GM06990 (cell line): ENCODE measurements at places on chromosomes 7 and 10.

DNA sequence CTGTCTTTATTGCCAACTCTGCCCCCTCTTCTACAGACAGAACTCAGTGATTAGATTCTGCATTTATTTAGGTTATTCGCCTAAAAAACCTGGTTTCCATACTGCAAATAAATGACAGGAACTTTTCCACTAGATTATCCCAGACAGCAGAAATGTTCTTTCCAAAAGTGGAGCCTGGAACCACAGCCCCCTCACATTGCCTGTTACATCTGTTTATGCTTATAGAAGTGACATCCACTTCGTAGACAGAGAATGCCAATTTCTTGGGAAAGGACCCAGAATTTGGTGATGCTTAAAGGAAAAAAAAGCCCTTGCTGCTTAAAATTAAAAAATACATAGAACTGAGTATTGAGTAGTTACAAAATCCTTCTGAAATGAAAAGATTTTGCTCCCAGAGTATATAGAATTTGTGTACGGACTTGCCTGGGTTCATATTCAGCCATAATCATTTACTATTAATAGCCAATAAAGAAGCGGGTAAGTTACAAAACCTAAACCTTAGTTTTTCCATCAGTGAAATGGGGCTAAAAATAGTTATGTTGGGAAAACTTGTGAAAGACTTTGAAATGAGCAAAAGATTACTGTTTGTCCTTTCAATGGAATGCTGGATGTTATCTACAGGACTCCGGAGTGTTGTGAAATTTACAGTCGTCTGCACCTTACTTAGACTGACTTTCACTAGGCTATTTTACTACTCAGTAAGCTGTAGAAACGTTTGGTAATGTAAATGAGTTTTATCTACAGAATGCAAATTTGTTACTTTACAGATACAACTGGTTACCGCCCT lies 1.1 kb upstream of the PPP1R9A start:
- no peak for DNase-seq

GRCh38 chr10:14562218-14563075 lies 212.2 kb downstream of the FAM107B start:
- DNase-seq = no peak

DNA sequence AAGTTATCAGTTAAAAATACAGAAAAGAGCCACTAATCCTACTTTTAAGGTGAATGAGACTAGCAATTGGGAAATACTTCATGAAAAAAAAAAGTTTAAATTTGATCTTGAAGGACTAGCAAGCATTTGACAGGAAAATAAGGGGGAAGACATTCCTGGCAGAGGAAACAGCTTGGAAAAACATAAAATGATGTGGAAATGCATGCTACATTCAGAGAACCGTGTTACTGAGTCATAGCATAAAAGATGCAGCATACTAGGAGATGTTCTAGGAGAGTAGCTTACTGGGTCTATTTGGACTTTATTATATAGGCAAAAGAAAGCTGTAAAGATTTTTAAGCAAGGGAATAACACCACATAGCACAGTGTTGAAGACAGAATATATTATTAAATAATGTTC lies 108.6 kb upstream of the COL1A2 start:
- DNase-seq = no peak

GRCh38 chr7:147472556-147472955 lies 1118.0 kb upstream of the C7orf33 start:
- DNase-seq = no peak

- DNase-seq = no peak
These were observed 23.0 kb upstream of the UMAD1 start for GRCh38 chr7:7617550-7617949.

DNA sequence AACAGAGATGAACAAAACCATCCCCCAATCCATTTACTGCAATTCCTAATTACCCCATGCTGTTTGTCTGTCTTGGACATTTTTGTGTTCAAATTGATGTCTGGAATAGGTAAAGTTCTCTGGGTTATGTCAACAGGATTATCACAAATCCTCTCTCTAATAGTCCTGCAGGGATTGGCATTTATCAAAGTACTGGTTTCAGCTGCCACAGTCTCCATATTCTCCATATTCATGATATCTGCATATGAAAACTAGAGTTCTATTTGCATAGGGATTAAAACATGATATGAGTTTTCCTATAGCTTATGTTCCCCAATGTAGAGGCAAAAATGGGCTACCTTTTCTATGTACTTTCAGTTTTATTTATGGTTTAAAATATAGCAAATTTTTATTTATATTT lies 355.8 kb downstream of the ADRA2A start:
- no peak for DNase-seq

DNA sequence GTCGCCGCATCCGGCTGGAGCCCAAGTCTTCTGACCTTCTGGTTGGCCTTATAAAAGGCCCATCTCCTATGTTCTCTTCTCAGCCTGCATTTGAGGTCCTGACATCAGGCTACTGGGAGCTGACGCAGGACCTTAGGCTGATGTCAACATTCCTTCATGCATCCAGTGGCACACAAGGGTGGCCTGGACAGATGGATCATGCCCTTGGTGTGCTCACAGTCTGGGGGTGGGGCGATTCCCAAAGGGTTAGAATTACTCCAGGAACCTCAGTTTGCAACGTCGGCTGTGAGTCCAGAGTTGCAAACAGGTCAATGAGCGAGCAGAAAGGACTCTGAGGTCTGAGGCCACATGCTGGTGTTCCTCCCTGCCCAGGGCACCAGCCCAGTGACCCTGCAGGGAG lies 8.2 kb upstream of the CLIP2 start:
- DNase-seq = no peak

DNA sequence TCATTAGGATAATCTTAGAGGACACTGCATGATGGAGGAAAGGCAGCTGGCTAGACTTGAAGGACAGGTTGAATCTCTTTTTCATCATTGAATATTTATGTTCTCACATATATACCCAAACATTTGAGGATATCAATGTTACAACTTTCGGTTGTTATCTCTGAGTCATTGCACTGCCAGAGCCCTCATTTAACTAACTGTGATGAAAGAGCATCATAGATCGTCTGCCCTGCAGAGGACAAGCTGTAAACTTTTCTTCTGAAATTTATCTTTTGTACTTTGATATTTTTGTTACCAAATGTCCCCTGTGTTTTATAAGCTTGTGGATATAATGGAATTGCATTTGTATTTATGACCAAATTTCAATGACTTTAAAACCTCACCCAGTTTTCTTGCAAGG lies 298.7 kb downstream of the PHF14 start:
- no peak for DNase-seq

- no peak for DNase-seq
These were observed 484.2 kb upstream of the CELF2 start for GRCh38 chr10:10533437-10533836.

- DNase-seq = no peak
These were observed 154.4 kb downstream of the JAZF1 start for GRCh38 chr7:28026237-28026636.

DNA sequence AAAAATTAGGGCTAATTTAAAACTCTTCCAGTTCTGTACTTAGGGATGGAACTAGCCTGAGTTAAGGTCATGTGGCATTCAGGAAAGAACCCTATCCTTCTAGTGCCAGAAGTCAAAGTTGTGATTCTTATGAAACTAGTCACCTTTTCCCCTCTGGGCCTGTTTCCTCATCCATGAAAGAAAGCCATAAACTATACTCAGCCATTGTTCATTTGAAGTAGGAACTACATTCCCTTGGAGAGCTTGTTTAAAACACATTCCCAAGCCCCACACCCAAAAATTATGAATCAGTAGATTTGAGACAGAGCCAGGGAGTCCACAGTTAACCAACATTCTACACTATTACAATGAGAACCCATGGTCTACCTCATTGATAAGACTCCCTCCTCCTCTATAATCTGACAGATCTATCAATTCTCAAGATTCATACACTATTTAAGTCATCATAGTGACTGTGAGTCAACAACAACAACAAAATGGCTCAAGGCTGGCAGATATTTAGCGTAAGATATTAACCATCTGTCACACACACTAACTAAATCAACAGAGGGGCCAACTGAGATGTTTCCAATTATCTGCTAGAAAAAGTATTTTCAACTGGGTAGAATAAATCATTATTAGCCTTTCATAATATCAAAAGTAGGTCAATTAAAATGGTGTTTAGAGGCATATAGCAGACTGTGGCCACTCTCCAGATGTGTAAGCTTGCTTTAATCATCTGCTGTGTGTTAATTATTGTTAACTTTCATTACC lies 102.3 kb downstream of the SLC25A13 start:
- no peak for DNase-seq

DNA sequence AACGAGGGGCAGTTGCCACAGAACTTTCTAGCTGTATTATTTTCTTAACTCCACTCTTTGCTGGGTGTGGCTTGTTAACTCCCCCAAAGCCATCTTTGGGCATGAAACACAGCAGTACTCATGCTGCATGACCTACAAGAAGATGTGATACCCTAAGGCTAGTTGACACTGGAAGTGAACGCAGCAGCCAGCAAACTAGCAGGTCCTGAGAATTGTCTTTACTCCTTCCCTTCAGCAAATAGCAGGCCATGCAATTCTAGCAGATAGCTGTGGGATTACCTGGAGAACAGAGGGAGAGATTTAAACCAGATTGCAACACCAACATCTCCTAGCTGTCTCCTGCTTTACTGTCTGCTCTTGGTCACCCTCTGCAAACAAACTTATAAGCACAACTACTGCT lies 688.0 kb upstream of the ZWINT start:
- no peak for DNase-seq

DNA sequence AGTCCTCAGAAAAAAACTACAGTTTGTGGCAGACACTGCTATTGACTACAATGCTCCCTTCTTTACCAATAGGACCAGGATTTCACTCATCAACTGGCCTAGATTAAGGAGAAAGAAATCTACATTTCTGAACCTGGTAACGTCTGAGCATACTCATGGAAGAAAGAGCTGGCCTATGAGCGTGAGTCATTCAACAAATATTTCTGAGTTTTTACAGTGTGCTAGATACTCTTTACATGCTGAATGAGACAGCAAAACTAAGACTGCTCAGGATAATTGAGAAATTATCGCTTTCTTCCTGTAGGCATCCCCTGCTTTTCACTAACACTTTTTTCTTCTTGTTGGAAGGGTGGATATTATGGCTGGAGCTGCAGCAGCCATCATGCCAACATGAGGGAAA lies 609.7 kb downstream of the TNS3 start:
- DNase-seq = no peak

DNA sequence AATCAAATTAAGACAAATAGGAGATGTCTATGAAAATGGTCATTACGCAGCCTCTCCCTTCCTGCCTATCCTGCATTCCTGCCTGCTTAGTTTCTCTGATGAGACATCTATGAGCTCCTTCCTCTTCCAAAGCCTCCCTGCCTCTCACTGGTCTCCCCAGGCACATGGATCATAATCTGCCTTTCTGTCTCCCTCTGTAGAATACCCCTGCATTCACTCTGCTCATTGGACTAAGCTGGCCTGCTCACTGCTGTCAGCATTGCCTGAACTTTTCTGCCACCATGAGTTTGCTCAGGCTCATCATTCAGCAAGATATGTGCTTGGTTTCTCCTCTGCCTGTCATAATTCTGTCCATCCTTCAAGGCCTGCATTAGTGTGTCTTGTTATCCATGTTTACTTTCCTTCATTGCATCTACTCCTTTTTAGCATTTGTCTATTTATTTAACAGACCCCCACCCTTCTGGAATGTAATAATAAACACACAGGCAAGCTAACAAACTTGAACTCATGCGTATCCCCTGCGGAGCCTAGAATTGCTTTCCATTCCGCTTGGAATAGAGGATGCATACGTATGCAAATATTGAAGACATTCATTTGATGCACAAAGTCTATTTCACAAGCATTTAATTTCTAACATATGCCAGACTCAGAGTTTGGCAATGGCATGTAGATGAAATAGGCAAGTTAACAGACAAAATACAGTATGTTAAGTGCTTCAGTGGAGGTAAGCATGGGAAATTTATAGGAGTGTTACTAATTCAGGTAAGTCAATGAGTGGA lies 88.3 kb downstream of the PTPRZ1 start:
- DNase-seq = no peak

- no peak for DNase-seq
These were observed 23.8 kb downstream of the CROT start for GRCh38 chr7:87369216-87369615.

GRCh38 chr7:27586825-27587224 lies 75.9 kb downstream of the HIBADH start:
- DNase-seq = peak; percentile 69

DNA sequence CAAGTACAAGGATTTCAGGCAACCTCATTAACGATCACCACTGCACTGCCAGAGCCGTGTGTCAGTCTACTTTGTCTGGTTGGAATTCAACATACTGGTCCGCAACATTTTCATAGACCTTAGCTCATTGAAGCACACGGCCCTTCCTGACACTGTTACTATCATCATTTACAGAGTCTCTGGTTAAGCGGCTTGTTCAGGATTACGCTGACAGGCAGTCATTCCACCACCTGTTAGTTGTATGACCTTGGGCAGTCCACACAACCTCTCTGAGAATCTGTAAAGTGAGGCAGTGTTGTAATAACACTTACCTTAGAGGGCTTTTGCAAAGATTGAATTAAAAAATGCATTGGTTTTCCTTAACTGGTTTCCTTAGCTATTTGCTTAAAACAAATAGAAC lies 112.6 kb downstream of the AOAH start:
- DNase-seq = no peak

- DNase-seq = no peak
These were observed 115.3 kb upstream of the MYO3A start for GRCh38 chr10:25818751-25819150.

GRCh38 chr10:86773498-86773897 lies 17.1 kb downstream of the BMPR1A start:
- DNase-seq = no peak

DNA sequence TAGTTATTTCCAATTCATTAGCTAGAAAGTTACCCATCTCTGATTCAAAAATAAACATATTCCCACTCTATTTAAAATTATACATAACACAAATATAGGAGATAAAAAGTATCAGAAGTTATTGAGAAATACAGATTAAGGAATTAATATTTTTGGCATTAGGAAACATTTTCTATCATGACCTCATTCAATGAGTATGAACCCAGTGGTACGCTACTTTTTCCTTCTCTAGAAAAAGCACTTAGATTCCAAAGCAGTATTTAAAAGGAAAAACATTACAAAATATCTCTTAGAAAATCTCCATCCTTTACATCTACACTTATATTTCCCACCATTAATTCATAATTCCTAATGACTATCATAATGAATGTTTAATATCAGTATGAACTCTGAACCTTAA lies 240.6 kb upstream of the GNAI1 start:
- no peak for DNase-seq

DNA sequence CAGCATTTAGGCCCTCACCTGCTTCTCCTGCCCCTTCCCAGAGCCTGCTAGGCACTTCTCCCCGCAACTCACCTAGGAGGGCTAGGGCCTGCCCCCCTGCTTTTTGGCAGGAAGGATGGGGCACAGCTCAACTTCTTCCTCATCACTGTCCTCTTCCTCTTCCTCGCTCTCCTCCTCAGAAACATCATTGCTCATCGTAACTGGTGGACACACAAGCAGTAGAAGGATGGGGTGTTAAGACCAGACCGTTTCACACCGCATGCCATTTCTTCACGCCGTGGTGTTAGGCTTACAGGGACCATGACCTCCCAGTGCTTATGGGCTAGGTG lies 1.6 kb downstream of the NPM3 start:
- DNase-seq = no peak
